ENCODE measurements at places on chromosomes 12 and 14. TPM values are rescaled to one million over a fixed set of nuclear protein-coding genes. Genes with fewer than 3 reads are reported as not detected.

Gene MGAT4C
- 2.1 TPM for total RNA-seq

Gene DBX2
- total RNA-seq, result not detected

Gene MYBPC1
- not detected for total RNA-seq

Gene CACNA1C
- 0.81 TPM for total RNA-seq

Gene KRT75
- total RNA-seq, result not detected

Gene ATF1
- 47.8 TPM for total RNA-seq

Gene BHLHE41
- 0.33 TPM for total RNA-seq

GRCh38 chr14:39469094-39469710 is 37.0 kb upstream of the FBXO33 start:
- H3K4me1 ChIP-seq, result no peaks in the 10 kb centered on the region
- no peaks in the 10 kb centered on the region for H3K36me3 ChIP-seq
- peak; percentile 70 for DNase-seq
- H3K27ac ChIP-seq, result no peak overlapping the region

GRCh38 chr12:28378736-28379135 is 188.5 kb downstream of the CCDC91 start:
- no peak overlapping the region for H3K4me3 ChIP-seq
- no peak overlapping the region for H3K27ac ChIP-seq
- H3K27me3 ChIP-seq, result no peaks in the 10 kb centered on the region

DNA sequence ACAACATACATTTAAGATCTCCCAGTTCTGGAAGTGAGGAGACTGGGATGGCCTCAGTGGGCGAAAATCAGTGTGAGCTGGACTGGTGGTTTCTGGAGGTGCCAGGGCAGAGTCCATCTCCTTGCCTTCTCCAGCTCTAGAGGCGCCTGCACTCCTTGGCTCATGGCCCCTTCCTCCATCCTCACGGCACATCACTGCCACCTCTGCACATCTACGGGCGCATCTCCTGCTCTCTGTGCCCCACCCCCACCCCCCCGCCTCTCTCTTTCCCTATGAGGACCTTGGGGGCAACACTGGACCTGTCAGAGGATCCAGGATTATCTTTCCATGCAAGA is 62.8 kb upstream of the DIO3 start:
- no peak for DNase-seq
- no peaks in the 10 kb centered on the region for H3K27me3 ChIP-seq
- no peaks in the 10 kb centered on the region for H3K4me1 ChIP-seq

DNA sequence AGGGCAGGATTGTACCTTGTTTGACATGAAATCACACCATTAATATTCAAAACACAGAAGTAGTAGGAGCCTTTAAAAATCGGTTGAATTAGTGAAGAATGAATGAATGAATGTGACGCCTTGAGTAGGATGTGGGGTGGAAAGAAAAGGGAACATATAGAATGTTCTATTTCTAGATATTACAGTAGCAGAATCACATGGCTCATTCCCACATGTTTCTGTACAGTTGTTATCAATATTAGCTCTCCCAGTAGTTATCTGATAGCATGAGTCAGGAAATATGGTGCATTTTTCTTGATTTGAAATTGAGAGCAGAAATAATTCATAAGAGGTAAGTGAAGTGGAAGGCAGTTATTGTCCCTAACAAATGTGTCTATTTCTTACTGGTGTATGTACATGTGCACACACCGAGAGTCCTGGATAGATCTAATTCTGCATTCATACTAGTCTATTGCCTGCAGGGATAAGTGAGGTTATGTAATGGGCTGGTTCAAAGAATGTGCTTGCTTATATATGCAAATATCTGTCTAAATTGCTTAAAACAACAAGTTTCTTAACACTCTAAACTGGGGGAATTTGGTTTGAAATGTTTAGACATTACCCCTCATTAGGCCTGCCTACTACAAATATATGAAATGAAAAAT is 245.4 kb downstream of the EFCAB11 start:
- no peak overlapping the region for H3K27ac ChIP-seq
- no peak for DNase-seq
- H3K36me3 ChIP-seq, result peaks cover 12% of the 10 kb centered on the region
- H3K27me3 ChIP-seq, result no peaks in the 10 kb centered on the region
- H3K4me1 ChIP-seq, result no peaks in the 10 kb centered on the region

- H3K27ac ChIP-seq, result no peak overlapping the region
- peak; percentile 73 for DNase-seq
- H3K4me1 ChIP-seq, result no peaks in the 10 kb centered on the region
- H3K4me3 ChIP-seq, result no peak overlapping the region
Observed at GRCh38 chr14:67622675-67623074, 3.0 kb downstream of the ARG2 start.

GRCh38 chr12:11753150-11753499 is 103.7 kb downstream of the ETV6 start:
- no peaks in the 10 kb centered on the region for H3K27me3 ChIP-seq
- peak overlapping the region; percentile 18 for H3K27ac ChIP-seq
- H3K36me3 ChIP-seq, result 0 out of 3 replicates have a peak, but pooled peaks cover 4% of the 10 kb centered on the region

DNA sequence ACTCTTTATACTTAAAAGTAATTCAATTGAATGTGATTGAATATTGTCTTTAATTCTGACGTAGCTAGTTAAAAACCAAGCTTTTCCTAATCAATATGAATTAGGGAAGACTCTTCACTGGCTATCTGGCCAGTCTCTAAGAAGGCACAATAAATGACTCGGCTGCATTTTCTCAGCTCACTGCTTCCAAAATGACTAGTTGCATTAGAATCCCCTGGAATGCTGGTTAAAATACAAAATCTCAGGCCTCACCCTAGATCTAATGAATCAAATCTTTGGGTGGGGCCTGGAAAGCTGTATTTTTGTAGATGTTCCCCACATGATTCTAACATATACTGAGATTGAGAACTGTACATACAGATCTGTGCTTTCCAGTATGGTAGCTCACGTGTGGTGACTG is 242.1 kb downstream of the CHST11 start:
- no peak overlapping the region for H3K4me3 ChIP-seq
- no peaks in the 10 kb centered on the region for H3K36me3 ChIP-seq
- no peak overlapping the region for H3K27ac ChIP-seq

DNA sequence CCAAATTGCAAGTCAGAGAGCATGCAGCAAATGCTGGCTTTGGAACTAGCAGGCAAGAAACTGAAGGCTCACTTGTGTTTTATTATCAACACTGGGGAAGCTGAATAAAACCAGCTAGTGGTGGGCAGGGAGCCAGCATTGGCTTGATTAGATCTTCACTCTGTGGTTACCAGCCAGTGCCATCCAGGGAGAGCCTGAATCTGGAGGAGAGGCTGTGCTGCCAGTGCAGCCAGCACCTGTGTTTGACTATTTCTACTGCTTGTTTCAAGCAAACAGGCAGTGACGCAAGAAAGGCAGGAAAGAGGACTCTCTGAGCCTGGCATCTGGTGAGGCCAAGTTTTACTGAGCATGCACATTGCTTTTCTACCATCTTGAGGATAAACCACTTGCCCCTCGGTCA is 247.0 kb downstream of the PHLDA1 start:
- no peak overlapping the region for H3K4me3 ChIP-seq
- no peaks in the 10 kb centered on the region for H3K27me3 ChIP-seq
- no peak for DNase-seq
- peaks cover 7% of the 10 kb centered on the region for H3K36me3 ChIP-seq

DNA sequence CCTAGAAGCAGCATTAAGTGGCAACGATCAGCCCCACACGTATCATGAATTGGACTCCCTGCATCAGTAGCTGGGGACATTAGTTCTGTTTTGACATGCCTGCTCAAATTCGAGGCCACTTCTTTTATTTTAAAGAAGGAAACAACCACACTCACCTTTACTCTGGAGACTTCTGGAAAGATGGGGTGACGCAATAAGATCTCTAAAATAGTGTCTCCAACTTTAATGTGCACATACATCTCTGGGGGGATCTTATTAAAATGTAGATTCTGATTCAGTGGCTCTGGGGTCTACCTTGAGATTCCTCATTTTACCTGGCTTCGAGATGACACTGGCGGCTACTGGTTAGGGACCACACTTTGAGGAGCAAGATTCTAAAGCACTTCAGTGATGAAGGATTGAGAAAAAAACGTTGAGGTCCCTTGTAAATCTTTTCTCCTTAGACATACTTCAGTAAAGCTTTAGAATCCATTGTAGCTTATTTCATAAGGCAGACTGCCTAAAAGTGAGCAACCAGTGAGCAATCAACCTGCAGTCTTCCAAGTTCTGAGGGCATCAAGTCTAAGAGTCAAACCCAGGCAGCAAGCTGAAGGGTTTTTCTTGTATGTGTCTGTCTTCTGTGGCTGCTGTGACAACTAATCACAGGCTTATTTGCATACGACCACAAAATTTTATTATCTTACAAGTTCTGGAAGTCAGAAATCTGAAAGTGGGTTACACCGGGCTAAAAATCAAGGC is 718.6 kb upstream of the TBX3 start:
- no peak for DNase-seq
- no peak overlapping the region for H3K4me3 ChIP-seq
- no peaks in the 10 kb centered on the region for H3K36me3 ChIP-seq
- H3K27me3 ChIP-seq, result no peaks in the 10 kb centered on the region
- no peak overlapping the region for H3K27ac ChIP-seq
- no peaks in the 10 kb centered on the region for H3K4me1 ChIP-seq

- H3K27ac ChIP-seq, result no peak overlapping the region
- no peak for DNase-seq
- no peak overlapping the region for H3K4me3 ChIP-seq
- peaks cover 9% of the 10 kb centered on the region for H3K36me3 ChIP-seq
- H3K4me1 ChIP-seq, result no peaks in the 10 kb centered on the region
Observed at GRCh38 chr14:91159182-91159581, 45.3 kb downstream of the DGLUCY start.

DNA sequence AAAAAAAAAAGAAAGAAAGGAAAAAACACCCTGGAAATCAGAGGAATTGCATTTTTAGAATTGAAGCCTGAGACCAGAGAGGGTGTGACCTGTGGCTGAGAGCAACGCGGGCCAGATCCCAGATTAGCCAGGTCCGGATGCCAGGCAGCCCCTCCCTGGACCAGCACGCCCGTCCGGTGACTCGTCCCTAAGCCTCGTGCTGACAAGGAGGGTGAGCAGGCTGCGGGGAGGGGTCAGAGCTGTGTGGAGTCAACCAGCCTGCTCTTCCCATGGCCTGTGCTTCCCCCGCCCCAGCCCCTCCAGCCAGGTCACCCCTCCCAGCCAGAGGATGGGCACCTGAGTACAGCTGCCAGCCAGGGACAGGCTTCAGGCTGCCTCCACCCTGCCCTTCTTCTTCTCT is 4.2 kb upstream of the KLC1 start:
- H3K4me1 ChIP-seq, result no peaks in the 10 kb centered on the region
- peak; percentile 65 for DNase-seq
- no peaks in the 10 kb centered on the region for H3K36me3 ChIP-seq
- no peak overlapping the region for H3K27ac ChIP-seq
- no peak overlapping the region for H3K4me3 ChIP-seq

DNA sequence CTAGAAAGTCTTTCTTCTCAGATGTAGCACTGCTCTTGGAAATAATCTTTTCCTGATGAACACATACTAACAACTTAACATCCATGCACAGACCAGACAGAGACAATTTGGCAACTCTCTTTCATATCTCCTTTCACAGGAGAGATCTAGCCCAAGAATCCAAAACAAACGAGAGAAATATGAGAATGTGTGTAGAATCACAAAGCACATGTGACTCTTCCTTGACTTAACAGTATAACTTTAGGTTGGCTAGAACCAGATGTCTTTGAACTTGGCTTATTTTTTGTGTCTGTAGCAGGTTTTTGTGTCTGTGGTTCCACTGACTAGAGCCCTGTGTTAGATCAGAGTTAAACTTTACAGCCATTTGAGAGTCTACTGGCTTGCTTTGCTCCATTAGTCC is 114.2 kb downstream of the STXBP6 start:
- DNase-seq, result no peak
- H3K4me3 ChIP-seq, result no peak overlapping the region
- H3K27me3 ChIP-seq, result no peaks in the 10 kb centered on the region
- H3K36me3 ChIP-seq, result peaks cover 5% of the 10 kb centered on the region
- H3K27ac ChIP-seq, result no peak overlapping the region
- H3K4me1 ChIP-seq, result no peaks in the 10 kb centered on the region

DNA sequence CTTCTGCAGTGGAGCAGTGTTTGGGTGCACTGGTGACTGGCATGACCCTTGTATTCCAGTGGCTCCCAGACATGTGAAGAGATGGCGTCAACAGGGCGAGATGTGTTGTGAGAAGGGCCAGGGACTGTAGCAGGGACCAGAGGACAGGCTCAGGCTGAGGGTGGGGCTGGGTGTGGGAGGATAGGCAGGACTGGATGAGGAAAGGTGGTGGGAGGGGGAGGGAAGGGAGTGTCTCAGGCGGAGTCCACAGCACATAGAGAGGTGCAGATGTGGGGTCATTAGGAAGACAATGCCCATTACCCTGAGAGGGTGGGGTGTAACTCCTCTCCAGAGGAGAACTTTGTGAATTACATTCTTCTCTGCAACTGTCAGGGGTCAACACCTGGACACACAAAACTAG is 78.5 kb downstream of the DICER1 start:
- H3K4me3 ChIP-seq, result no peak overlapping the region
- no peaks in the 10 kb centered on the region for H3K36me3 ChIP-seq

- no peak for DNase-seq
- H3K4me1 ChIP-seq, result peaks cover 5% of the 10 kb centered on the region
- no peak overlapping the region for H3K4me3 ChIP-seq
- H3K36me3 ChIP-seq, result no peaks in the 10 kb centered on the region
- no peak overlapping the region for H3K27ac ChIP-seq
- H3K27me3 ChIP-seq, result no peaks in the 10 kb centered on the region
Observed at GRCh38 chr12:89067421-89068187, 284.7 kb downstream of the DUSP6 start.

GRCh38 chr14:99397698-99398097 is 83.0 kb downstream of the SETD3 start:
- H3K4me3 ChIP-seq, result no peak overlapping the region
- no peaks in the 10 kb centered on the region for H3K27me3 ChIP-seq
- DNase-seq, result no peak

- H3K27me3 ChIP-seq, result no peaks in the 10 kb centered on the region
- no peak overlapping the region for H3K4me3 ChIP-seq
- no peak overlapping the region for H3K27ac ChIP-seq
- no peak for DNase-seq
- no peaks in the 10 kb centered on the region for H3K36me3 ChIP-seq
Observed at GRCh38 chr12:98449584-98449983, 65.8 kb upstream of the TMPO start.

DNA sequence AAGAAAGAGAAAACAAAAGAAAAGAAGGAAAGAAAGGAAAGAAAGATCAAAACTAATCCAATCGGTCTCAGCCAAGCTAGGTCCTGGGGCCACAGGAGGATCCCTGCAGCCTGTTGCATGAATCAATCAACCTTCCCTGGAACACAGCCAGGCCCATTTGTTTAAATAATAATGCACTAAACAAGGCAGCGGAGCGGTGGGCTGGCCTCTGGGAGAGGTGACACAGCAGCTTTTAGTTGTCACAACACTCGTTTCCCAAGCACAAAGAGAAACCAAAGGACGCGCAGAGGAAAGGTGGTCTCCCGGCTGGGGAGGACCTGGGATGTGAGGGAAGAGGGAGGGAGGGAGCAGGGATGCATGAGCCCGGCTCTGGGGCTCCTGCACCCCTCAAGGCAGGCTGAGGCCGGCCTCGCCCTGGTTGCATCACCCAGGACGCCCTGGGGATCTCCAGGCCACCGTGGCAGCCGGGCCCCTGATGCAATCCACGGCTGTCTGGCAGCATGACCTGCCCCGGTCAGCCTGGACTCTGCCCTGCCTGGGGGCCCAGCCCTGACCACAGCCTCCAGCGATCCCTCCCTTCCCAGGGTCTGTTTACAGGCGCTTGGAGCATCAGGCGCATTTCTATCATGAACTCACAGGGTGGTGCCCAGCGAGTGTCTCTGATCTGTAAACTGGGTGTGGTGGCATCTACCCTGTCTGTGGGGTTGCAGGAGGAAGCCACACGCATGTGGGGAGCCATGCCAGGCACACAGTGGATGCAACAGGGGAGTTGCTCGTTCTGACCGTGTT is 32.5 kb downstream of the MMP17 start:
- H3K4me3 ChIP-seq, result peak overlapping the region; percentile 40
- peaks cover 4% of the 10 kb centered on the region for H3K4me1 ChIP-seq
- H3K27me3 ChIP-seq, result no peaks in the 10 kb centered on the region
- H3K36me3 ChIP-seq, result no peaks in the 10 kb centered on the region
